ENCODE measurements at places on chromosomes 4 and X.

GRCh38 chr4:139167774-139168444 lies 9.1 kb downstream of the ELF2 start:
- no peak for DNase-seq

DNA sequence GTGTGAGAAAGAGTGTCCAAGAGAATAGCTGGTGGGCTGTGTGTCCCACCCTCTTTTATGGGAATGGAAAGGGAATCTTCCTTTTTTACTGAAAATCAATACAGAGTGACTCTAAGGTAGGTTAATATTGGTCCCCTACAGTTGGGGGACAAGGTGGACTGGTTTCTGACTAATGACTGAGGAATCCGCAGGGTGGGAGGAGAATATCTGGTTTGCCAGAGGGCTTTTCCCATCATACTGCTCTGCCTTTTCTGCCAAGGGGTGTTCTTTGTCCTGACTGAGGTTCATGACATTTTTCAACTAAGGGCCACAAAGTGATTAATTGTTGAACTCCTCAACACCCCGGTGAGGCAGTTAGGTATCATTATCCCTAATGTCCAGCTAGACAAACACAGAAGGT lies 261.6 kb downstream of the SPATA18 start:
- DNase-seq, result no peak

DNA sequence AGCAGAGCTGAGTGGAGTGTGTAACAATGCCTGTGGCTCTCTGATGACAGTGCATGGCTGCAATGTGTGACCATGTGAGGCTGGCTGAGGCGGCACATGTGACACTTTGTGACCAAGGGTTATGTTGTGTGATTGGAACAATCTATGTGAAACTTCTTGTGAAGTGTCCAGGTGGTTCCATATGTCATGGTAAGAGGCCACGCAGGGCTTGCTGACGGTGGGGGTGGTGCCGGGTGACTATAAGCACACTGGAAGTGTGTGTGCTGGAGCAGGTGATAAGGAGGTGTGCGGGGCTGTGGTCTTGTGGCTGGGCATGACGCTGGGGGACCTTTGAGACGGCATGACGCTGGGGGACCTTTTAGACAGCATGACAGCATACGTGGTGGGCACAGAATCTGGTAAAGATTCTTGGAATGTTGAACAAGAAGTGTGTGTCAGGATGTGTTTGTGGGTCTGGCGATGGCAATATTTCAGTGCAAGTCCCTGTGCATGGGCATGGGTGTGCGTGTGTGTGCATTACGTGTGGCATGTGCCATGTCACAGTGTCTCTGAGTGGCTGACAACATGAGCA lies 7.4 kb upstream of the HDAC6 start:
- DNase-seq, result no peak

- no peak for DNase-seq
These were observed 67.8 kb downstream of the SMC1A start for GRCh38 chrX:53354669-53355068.

DNA sequence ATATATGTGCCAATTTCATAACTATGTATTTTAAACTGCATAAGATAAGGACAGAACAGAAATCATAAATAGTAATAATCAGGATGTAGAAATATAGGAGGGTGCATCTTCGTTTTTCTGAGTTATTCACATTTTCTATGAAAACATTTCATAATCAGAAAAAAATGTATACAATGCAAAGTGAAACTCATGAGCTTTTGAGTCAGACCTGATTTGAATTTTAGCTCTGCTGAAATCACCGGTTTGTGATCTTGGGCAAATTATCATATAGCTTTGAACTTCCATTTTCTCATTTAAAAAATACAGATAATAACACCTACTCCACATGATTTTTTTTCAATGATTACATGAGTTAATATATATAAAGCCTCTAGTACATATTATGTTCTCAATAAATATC lies 106.9 kb downstream of the KDR start:
- no peak for DNase-seq

GRCh38 chr4:76055016-76055415 lies 19.1 kb upstream of the CXCL11 start:
- no peak for DNase-seq

GRCh38 chr4:10684631-10685030 lies at the start of gene CLNK:
Gene CLNK (minus strand): TSS chr4:10684768. CDS start chr4:10667869, 16,899 bp downstream.
- DNase-seq, result no peak

GRCh38 chr4:20015636-20016224 lies 236.0 kb upstream of the SLIT2 start:
- no peak for DNase-seq

- DNase-seq, result no peak
These were observed 437.6 kb downstream of the IL1RAPL1 start for GRCh38 chrX:29024871-29025270.

GRCh38 chrX:141760761-141761160 lies 62.2 kb upstream of the SPANXD start:
- no peak for DNase-seq

DNA sequence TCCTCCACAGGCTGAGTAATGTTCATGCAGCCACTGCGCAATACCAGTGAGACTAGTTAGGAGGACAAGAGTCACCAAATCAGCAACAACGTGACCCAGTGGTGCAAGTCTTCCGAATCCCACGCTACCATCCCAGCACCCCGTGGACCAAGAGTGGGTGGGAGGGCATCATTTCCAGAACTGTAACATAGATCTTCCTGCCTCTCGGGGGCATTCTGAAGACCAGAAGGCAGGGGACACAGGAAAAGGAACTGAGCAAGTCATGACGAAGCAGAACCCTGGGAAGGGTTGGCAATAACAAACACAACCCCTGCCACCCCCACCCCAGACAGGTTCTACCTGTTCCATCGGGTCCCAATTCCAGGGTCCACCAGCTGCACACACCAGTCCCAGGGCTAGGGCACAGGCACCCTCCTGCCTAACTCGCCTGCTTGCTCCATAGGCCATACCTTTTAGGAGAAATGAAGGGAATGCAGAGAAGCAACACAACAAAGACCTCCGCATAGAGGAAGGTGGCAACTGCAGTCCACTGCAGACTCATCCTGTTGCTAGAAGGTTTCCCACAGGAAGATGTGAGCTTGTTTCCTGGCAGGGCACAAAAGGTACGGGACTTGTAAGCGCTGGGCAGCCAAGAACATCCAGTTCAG lies 1.4 kb downstream of the BCAP31 start:
- no peak for DNase-seq

- no peak for DNase-seq
These were observed 160.1 kb downstream of the STK32B start for GRCh38 chr4:5211282-5211839.

GRCh38 chr4:19375931-19376330 lies 875.8 kb upstream of the SLIT2 start:
- DNase-seq, result no peak

- DNase-seq, result no peak
These were observed 297.8 kb downstream of the RAPGEF2 start for GRCh38 chr4:159400558-159401225.

- DNase-seq, result no peak
These were observed 178.2 kb downstream of the RTL9 start for GRCh38 chrX:110536816-110537215.

GRCh38 chrX:49075347-49075746 lies 1.5 kb upstream of the PRAF2 start:
- no peak for DNase-seq

DNA sequence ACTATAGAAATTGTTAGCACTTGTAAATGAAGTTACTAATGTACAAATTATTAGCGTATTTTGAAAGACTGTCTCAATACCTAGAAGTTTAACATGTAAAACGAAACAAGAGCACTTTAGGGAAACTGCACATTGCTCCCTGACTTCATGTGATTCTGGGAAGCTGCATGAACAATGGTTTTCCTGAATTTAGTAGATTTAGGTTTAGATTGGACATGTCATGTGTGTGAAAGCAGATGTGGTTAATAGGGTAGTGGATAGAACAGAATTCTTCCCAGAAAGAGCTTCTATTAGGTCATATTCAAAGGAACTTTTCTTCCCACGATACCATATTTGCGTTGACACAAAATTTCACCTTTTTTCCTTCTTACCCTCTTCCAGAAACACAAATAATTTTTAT lies 14.9 kb upstream of the CXCL8 start:
- DNase-seq, result no peak

DNA sequence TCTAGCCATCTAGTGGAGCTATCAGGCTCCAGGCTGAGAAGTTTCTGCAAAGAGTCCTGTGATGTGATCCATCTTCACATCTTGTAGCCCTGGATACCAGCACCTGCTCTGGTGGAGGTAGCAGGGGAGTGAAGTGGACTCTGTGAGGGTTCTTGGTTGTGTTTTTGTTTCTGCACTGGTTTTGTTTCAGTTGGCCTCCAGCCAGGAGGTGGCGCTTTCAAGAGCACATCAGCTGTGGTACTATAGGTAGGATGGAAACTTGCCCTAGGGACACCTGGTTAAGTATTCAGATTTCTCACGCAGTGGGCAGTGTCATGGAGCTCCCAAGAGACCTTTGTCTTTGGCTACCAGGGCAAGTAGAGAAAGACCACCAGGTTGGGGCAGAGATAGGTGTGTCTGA lies 257.5 kb upstream of the SLC7A11 start:
- no peak for DNase-seq

GRCh38 chrX:38318606-38319005 lies 8.7 kb downstream of the RPGR start:
- DNase-seq, result no peak

DNA sequence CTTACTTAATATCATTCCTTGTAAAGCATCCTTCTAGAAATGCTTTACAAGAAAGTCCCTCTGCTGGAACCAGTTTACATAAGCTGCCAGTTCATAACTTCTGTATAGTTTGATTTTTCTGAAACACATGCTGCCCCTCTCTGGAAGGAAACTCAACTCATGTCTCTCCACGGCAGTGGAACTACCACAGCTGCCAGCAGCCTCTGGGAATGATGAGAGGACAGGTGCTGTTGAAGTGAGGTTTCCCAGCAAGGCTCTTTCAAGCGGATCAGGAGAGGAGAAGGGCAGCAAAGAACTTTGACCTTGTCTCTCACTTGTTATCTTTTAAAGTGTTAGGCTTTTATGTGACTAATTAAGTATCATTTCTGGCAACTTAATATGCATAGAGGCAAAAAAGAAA lies 7.3 kb downstream of the GRPR start:
- no peak for DNase-seq

GRCh38 chr4:5988086-5988845 lies 30.0 kb downstream of the C4orf50 start:
- DNase-seq, result no peak

DNA sequence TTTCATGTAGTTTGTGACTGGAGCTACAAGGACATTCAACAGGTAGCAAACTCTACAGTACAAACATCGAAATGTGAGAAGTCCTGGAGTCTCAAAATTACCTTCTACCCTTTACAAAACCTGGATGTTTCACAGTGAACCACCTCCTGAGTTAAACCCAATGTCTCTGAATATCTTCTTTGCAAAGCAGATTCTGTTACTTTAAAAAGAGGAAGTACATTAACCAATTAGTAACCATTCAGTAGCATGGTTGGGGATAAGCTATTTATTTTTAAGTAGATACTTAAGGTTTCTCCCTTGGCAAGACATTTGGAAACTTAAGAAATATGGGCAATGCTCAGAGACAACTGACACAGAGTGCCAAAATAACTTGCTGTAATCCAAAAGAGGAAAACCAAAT lies 371.9 kb upstream of the NWD2 start:
- no peak for DNase-seq

GRCh38 chr4:48944252-48944651 lies 37.7 kb upstream of the OCIAD2 start:
- DNase-seq, result no peak
